Epithelial cell of proximal tubule (primary cell): ENCODE measurements at places on chromosomes 12 and 14. TPM values are rescaled to one million over a fixed set of nuclear protein-coding genes. Genes with fewer than 3 reads are reported as not detected.

KRT3 gene
- total RNA-seq: 0.06 TPM in 1 of 2 replicates, not detected in the other

ERBB3 gene
- total RNA-seq: 14.3 and 24.2 TPM in 2 replicates

PLA2G1B gene
- total RNA-seq: not detected in 2 replicates

SDR9C7 gene
- total RNA-seq: not detected in 2 replicates

NYNRIN gene
- total RNA-seq: 3.4 and 6.2 TPM in 2 replicates

SYT1 gene
- 1.2 and 2.0 TPM in 2 replicates for total RNA-seq

SERPINA9 gene
- total RNA-seq: not detected in 2 replicates

RNU4-1 gene
- total RNA-seq: under 0.01 TPM in 2 replicates

HPD gene
- 0.12 TPM in 1 of 2 replicates, not detected in the other for total RNA-seq

PRKAG1 gene
- total RNA-seq: 50.7 and 68.5 TPM in 2 replicates
